ENCODE measurements at places on chromosomes 5 and 9.

- no peak for DNase-seq
Observed at GRCh38 chr9:129725795-129726251, 27.0 kb downstream of the PTGES start.

DNA sequence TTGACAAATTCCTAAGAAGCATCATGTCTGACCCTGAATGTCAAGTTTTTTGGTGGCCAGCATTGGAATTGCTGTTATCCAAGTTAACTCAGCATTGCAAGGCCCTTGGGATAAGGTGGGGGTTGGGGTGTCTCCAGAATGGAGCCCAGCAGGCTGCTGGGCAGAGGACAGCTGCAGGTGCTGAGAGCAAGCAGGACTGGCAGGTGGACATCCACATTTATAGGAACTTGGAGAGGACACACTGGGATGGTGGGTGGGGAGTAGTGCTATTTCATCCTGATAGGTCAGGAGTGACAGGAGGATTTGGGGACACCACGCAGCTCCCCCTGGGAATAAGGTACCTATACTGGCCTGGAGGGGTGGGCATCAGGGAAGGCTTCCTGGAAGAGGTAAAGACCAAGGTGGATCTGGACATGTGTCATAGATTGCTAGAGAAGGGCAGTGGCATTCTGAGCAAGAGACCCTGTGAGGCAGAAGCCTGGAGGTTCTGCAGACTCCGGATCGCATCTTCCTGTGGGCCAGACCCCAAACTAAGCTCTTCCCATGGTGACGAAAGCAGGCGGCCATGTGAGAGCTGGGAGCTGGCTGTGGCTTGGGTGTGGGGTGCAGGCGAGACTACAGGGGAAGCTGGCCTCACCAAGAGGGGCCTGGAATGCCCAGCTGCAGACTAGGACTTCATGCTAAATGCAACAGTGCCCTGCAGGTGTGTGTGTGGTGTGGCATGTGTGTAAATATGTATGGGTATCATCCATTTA, 148.1 kb downstream of the RGS3 start:
- no peak for DNase-seq

DNA sequence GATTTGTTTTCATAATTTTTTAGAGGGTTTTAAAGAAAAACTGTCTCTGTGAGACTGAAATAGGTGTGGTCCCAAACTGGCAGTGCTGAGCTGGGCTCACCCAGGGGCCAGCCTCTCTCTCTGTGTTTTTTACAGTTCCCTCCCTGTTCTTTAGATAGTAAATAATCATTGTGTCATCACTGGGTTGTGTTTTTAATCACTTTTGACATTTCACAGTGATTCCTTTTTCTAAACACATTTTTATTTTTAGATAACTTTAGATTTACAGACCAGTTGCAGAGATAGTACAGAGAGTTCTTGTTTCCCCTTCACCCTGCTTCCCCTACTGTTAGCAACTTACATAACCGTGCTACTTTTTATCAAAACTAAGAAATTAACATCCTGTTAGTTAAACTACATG, 44.4 kb downstream of the MAP1B start:
- no peak for DNase-seq

DNA sequence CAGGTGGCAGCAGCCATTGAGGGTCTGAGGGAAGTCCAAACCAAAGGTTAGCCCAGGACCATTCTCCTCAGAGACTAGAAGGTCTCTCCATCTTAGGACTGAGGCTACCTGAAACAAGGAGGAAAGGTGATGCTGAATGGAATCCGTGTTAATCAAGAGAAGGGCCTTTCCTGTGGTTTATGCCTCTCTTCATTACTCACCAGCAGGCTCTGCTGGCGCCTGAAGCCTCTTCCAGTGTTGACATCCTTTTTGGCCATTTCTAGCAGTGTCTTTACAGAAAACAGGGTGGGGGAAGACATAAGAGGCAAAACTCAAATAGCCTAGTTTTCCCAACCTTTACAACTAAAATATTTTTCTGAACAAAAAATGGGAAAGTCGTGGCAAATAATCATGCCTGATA, 98.0 kb downstream of the ENC1 start:
- DNase-seq = no peak

DNA sequence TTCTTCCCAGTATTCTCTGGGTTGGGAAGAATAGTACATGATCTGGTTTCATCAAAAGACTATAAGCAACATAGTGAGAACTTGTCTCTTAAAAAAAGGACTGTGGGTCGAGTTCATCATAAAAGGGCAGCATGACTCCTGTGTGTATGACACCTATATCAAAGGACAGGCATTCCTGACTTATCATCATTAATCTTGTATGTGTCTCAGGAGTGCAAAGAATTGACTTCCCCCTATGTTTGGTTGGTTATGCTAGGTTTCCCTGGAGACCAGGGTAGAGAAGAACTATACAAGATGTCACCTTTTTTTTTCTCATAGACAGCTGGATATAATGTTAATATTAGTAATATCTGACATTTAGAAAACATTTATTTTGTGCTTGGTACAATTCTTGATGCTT, 173.1 kb upstream of the ANKRD55 start:
- DNase-seq = no peak

DNA sequence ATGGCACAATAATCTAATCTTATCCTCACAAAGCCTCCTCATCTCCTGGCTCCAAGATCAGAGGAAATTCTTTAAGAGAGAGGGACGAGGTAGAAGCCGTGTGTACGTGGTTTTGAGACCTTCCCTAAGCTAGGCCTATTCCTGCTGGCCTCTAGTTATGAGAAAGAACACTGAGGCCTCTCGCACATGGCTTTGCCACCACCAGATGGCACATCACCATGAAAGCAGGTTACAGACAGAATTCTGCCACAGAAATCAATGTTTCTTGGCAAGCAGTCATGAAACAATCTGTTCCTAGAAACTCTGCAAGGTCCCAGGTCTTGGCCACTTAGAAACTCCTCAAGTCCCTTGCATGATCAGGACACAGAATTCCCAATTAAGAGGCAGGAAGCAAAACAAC, 268.2 kb upstream of the TAS2R1 start:
- DNase-seq = no peak

- no peak for DNase-seq
Observed at GRCh38 chr5:143233031-143233430, 170.5 kb downstream of the NR3C1 start.

GRCh38 chr5:131533836-131534235, 101.2 kb downstream of the RAPGEF6 start:
- DNase-seq = no peak

DNA sequence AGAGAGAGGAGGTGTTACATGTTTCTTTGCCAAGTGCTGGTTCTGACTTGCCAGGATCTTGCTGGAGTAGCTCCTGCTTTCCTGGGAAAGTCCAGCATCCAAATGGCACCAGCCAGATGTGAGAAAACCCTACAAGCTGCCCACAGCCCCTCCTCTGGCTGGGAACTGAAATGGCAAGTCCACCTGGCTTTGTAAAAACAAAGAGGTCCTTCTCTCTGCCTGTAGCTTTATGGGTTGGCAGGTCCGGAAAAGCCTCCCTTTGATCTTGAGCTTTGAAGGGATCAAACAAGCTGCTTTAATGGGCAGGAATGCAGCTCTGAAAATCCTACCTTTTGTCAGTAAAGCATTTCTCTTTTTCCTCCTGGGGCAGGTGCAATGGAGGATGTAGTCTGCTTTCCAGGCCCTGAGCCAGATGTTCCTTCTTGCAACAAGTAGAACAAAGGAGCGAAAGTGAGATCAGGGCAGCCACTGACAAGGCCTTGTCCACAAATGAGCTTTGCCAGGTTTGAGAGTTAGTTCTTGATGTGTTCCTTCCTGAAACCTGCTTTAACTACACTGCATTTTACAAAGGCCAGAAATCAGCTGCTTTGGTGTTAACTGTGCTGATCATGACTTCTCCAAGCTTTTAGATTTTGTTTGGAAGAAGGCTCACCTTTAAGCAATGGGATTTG, 456.7 kb downstream of the ZNF608 start:
- DNase-seq = no peak

DNA sequence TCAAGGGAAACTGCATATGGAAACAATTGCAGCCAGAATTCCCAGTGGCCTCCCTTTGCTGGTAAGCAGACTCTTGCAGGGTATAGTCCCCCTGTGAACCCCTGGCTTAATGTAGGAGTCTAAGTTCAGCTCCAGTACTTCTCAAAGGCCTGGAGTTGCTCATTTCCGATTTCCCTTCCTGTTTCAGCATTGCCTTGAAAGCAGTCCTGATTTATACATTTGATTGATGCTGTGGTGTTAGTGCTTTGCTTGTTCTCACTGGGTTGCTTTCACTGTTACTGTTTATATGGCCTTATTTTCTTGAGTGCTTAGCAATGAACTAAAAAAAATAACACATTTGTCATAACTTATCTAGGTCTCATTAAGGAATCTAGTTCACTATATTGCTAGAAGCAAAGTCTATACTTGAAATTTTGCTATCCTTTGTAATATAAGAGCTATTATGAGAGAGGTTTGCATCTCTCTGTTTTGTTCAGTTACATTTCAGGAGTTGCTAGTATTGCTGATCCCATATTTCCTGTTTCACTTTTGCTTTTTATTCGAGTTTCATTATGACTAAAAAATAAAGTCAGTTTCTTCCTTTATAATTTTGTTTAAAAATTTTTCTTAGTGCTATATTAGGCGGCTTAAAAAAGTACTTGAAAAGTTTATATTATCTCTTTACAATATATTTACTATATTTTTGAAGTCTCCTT, 122.4 kb upstream of the NMUR2 start:
- no peak for DNase-seq

DNA sequence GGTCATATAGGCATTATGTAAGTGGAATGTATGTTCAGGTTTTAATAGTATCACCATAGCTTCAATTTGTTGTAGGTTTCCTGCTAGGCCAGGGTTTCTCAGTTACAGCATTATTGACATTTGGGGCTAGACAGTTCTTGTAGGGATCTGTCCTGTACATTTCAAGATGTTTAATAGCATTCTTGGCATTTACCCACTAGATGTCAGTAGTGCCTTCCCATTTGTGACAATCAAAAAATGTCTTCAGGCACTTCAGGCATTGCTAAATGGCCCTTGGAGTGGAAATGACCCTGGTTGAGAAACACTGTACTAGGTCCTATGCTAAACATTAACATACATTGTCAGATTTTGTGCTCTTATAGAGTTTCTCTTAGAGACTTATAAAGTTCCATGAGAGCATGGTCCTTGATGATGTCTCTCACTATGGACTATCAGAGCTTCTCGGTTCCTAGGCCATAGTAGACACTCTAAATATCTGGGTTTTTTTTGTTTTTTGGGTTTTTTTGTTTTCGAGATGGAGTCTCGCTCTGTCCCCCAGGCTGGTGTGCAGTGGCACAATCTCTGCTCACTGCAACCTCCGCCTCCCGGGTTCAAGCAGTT, 1.4 kb downstream of the KIF20A start:
- DNase-seq = no peak

GRCh38 chr5:111954516-111955395, 197.8 kb upstream of the NREP start:
- DNase-seq = no peak

DNA sequence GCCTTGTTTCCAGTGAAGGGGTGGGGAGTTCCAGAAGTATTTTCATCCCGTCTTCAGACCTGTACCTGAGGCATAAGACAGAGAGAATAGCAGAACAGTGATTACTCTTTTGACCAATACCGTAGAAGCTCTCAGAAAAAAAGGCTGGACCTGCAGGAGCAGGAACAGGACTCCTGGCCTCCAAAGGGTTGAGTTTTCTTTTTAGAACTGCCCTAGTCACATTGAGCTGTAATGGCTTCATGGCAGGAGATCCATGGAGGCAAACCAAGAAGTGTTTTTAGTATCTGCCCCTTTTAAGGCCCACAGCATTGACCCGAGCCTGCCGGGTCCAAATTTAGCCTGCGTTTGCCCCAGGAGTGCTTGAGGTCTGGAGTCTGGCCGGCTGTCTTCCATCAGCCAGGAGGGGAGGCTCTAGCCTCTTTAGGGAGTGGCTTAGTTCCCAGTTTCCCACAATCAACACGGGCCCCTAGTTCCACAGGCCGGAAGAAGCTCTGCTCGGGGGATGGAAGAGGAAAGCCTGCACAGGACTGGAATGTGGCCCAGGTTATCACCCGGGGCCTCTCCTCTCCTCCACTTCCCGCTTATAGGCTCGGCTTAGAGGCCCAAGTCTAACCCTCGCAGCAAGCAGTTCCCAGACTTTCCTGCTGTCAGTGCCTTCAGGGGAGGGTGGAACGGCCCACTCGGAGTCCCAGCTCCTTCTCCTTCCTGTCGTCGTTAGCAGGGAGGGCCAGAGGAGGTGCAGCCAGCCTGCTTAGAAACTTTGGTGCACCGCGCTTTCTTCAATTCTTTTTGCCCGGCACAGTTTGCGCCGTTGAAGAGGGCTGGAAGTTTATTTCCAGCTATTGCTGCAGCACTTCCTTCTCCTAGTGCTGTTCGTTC, 80.7 kb downstream of the C9orf152 start:
- no peak for DNase-seq

- no peak for DNase-seq
Observed at GRCh38 chr9:94157050-94157801, 73.0 kb downstream of the PTPDC1 start.

DNA sequence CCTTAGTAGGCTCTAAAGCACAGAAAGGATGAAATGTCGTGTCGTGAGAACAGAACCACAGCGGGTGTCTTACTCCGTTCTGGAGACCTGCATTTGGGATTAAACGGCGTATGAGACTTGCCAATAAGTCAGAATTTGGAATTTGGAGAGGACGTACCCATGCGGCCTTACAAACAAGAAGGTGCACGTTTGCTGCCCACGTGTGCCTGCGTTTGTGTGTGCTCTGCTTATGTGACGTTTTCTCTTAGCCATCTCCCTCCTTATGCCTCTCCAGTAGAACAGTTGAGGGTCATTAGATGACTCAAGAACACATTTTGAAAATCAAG, 171.6 kb upstream of the OTULINL start:
- DNase-seq = no peak

GRCh38 chr5:124512952-124513632, 233.3 kb downstream of the ZNF608 start:
- DNase-seq = no peak

- DNase-seq = no peak
Observed at GRCh38 chr5:71836559-71837112, 117.6 kb downstream of the CARTPT start.

- no peak for DNase-seq
Observed at GRCh38 chr9:93114984-93115335, 18.9 kb downstream of the CARD19 start.

DNA sequence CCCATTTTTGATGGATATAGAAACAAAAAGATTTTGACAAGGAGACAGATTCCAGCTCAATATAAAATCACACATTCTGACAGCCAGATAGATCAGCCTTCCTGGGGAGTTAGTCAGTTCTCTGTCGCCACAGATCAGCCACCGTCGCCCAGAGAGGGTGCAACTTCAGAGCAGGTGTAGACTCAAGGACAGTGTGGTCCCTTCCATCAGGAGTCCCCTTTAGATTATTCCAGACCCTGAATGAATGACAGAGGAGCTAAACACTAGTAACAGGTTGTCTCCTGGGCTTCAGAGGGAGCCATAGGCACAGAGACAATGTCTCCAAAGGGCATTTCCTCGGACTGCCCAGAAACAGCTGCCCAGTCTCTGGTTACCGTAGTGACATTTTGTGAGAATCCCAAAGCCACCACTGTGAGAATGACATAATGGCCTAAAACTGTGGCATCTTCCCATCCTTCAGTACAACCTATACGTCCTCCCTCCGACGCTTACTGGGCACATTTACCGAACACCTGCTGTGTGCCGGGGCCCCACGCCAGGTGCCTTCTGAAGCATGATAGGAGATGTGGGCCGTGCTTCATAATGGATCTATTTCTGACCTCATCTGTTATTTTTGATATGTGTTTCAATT, 47.4 kb upstream of the SLC2A8 start:
- no peak for DNase-seq

GRCh38 chr5:6342689-6343315, 35.5 kb downstream of the MED10 start:
- DNase-seq = no peak

Data from activated CD8-positive, alpha-beta memory T cell treated with anti-CD3 and anti-CD28 coated beads for 1 hour (primary cell).